Smooth muscle cell of trachea (primary cell): ENCODE measurements at places on chromosomes 16 and 17. TPM values are rescaled to one million over a fixed set of nuclear protein-coding genes. Genes with fewer than 3 reads are reported as not detected.

The GPRC5C gene
- 2.3 and 4.8 TPM in 2 replicates for total RNA-seq

The CLDN9 gene
- under 0.01 TPM in 1 of 2 replicates, not detected in the other for total RNA-seq

The PIRT gene
- not detected in 2 replicates for total RNA-seq

The NDRG4 gene
- 18.2 and 35.3 TPM in 2 replicates for total RNA-seq

The DNASE1L2 gene
- total RNA-seq: 0.15 and 1.5 TPM in 2 replicates

The BICDL2 gene
- 0.17 TPM in 1 of 2 replicates, not detected in the other for total RNA-seq

The KCTD19 gene
- total RNA-seq: 0.50 and 0.87 TPM in 2 replicates
